Stimulated activated CD4-positive, alpha-beta T cell treated with anti-CD3 and anti-CD28 coated beads, Interleukin-2, amount 100 ng/mL, for 24 hours (primary cell): ENCODE measurements at places on chromosomes 1 and 21.

GRCh38 chr1:11535316-11535715 lies 56.4 kb downstream of the DISP3 start:
- no peak for DNase-seq

GRCh38 chr1:3103967-3104677 lies 35.1 kb downstream of the PRDM16 start:
- DNase-seq = no peak

- no peak for DNase-seq
Observed at GRCh38 chr1:227070638-227071285, 130.7 kb downstream of the COQ8A start.

- no peak for DNase-seq
Observed at GRCh38 chr1:75245239-75245638, 111.1 kb downstream of the LHX8 start.

DNA sequence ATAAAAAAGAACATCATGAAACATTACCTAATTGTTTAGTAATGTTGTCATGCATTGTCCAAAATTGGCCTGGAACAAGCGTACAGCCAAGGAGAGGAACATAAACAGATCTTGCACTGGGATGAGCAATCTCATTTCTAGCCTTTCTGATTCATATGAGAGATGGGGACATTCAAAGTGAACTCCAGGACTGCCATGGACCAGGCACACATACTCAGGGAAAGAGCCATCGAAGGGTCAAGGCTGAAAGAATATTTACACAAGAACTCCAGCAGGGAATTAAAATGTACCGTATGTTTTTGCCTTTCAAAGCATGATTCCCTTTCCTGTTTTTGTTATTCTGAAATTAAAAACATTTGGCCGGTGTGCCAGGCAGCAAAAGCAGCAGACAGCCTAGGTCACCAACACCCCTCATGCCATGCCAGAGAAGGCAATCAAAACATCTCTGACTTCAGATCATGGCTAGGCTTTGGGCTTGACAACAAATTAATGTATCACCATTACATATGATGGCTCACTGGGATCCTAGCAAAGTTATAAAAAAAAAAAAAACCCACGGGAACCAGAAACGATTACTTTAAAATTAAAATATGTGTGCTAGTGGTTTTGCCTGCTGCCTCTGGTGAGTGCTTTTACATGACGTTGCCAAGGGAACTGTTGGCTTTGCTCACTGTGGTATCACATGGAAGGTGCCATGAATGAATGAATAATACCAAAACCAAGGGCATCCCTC lies 159.8 kb downstream of the TGFBR3 start:
- DNase-seq = no peak

DNA sequence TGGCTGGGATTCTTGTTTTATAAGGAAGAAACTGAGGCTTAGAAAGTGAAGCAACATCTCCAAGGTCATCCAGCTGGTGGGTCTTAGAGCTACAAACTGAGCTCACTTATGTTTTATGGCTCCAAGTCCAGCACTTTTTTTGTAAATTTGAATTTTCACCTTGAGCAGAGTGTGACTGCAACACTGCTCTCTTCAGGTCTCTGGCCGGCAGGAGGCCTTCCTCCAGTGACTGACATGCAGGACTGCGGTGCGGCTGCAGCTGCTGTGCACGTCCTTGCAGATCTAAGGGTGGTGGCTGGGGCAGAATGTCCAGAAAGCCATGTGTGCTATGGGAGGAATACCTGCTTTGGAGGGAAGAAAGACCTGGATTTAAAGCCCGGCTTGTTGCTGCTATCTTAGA lies 284.2 kb upstream of the POU3F1 start:
- DNase-seq = no peak

- no peak for DNase-seq
Observed at GRCh38 chr1:65832296-65832695, 39.6 kb downstream of the PDE4B start.

- DNase-seq = no peak
Observed at GRCh38 chr1:101587741-101588140, 350.9 kb downstream of the S1PR1 start.

DNA sequence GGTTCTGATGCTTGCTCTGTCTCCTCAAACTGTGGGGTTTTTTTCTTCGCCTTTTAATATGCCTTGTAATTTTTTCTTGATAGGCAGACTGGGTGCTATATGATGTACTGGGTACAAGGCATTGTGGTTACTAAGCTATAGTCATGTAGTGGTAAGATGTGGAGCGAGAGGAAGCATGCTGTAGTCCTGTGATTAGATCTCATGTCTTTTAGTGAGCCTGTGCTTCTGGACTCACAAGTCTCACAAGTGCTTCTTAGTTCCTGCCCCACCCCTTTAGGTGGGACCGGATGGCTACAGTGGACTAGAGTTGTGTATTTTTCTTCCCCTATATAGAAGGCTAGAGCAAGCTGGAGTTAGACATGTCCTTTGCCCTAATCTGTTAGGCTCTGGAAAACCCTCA lies 178.7 kb downstream of the DNM3 start:
- DNase-seq = no peak

DNA sequence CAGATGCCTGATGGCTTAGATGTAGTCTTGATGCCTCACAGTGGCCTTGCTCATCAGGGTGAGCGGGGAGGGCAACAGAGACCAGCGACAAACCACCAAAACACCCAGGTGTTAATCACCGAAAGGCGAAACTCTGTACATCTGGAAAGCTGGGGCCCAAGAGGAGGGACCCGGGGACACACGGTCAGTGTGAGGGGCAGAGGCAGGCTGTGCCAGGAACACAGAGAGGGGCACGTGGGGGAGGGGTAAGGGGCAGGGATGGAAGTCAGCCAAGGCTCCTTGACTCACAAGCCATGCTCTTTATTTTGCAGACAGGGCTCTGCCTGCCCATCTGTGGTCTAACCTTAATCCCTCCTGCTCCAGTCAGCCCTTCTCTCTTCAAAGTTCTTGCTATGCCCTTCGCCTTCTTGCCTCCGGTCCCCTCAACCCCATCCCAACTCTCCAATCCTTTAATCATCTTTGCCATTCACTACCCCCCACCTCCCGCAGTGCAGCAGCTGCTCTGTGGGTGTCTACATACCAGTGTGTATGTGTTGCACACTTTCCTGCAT lies 4.3 kb downstream of the MEF2D start:
- no peak for DNase-seq
